Astrocyte (in vitro differentiated cells and primary cell): ENCODE measurements at places on chromosomes 5 and 9. TPM values are rescaled to one million over a fixed set of nuclear protein-coding genes. Genes with fewer than 3 reads are reported as not detected.

Gene C5
- total RNA-seq: 0.41 and 1.1 TPM in 2 replicates

Gene CD274
- total RNA-seq: 20.5 and 21.4 TPM in 2 replicates

Gene CDKN2A
- total RNA-seq: 71.6 and 81.4 TPM in 2 replicates

DNA sequence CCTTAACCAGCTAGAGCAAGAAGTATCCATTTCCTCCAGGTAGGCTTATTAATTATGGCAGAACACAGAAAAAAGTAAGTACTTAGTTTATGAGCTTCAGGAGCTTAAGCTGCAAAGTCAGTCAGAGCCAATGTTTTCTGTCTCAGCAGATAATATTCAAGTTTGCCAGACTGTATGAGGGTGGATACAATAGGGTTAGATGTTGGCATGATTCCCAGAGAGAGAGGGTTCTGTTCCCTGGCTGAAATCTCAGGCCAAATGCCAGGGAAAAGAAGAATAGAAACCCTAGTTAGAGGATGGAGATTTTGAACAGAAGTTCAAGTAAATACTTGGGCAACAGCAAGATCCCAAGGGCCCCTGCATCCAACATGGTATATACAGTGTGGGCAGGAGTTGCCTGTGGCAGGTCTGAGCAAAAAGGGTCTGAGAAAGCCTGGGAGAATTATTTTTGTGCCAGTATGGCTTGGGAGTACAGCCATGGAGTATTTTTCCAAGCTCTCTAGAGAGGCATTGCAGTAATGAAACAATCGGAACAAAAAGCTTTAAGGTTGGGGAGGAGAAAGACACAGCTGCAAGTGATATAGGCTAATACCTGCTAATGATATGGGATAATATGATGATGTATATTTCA is 31.0 kb upstream of the ISOC1 start:
- H3K36me3 ChIP-seq: no peaks in the 10 kb centered on the region
- peak; percentile 0 for DNase-seq
- no peak overlapping the region for H3K4me3 ChIP-seq
- no peaks in the 10 kb centered on the region for H3K4me1 ChIP-seq
- H3K27me3 ChIP-seq: no peaks in the 10 kb centered on the region
- H3K27ac ChIP-seq: no peak overlapping the region
